ENCODE measurements at places on chromosomes 4 and X.

DNA sequence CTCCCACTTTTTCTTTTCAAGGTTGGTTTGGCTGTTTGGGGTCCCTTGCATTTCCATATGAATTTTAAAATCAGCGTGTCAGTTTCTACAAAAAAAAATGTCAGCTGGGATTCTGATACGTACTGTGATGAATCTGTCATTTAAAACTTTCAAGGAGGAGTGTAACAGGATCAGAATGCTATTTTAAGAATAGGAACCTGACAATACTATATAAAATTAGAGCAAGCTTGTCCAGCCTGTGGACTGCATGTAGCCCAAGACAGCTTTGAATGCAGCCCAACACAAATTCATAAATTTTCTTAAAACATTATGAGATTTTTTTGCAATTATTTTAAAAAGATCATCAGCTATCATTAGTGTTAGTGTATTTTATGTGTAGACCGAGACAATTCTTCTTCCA lies 56.5 kb downstream of the TMEM164 start:
- DNase-seq, result no peak

GRCh38 chr4:176641237-176641636 lies 151.5 kb downstream of the VEGFC start:
- no peak for DNase-seq

- DNase-seq, result no peak
Observed at GRCh38 chr4:159352609-159353008, 249.7 kb downstream of the RAPGEF2 start.

- DNase-seq, result no peak
Observed at GRCh38 chr4:155828628-155829027, 37.4 kb downstream of the ASIC5 start.

DNA sequence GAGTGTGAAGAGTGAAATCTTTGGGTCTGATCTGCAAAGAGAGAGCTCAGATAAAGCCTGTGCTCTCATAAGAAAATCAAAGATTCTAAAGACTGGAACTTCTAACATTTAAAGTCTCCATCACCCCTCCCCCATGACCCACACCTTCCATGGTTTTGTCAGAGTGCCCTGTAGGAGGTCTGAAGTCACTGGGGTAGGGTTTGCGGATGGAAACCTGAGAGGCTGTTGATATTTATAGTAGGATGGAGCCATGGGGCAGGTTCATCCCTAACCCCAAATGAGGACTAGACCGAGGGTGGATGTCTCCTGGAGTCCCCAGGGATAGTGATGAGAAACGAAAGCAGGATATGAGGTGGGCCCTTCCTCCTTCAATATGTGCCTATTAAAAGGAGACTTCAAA lies 28.4 kb upstream of the NLGN4X start:
- no peak for DNase-seq

GRCh38 chr4:157957905-157958304 lies 214.9 kb downstream of the GASK1B start:
- DNase-seq, result no peak

DNA sequence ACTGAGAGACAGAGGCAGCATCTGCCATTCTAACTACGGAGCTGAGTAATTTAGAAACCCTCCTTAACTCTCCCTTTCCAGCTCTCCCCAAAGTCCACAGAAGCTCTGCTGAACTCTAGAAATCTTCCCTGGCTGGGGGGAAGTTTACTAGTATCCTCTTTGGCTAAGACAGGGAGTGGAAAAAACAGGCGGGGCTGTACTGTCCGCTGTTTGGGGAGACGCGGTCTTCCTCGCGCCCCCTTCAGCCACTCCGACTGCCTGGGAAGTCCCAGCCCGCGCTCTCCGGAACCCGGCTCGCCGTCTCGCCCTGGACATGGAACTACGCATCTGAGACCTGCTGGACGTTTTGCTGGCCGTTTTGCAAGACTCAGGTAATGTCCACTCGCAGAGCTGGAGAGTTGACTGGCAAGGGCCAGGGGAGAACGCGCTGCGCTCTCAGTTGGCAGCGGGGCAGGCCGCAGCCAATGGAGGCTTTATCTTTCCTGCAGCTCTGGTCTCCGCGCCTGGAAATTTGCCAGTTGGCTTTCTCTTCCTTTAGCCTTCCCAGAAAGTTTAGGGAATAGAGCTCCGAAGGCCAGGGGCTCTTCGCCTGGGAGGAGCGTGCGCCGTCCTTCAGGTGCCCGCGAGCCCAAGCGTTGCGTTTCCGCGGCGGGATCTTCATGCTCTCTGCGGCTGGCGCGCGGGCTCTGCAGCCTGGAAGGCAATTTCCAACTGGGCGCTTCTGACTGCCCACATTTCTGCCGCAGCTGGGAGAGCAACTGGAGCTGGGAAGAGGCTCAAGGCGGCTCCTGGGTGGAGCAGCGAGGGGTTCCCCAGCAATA lies 892 bp downstream of the IL1RAPL2 start:
- DNase-seq, result no peak

DNA sequence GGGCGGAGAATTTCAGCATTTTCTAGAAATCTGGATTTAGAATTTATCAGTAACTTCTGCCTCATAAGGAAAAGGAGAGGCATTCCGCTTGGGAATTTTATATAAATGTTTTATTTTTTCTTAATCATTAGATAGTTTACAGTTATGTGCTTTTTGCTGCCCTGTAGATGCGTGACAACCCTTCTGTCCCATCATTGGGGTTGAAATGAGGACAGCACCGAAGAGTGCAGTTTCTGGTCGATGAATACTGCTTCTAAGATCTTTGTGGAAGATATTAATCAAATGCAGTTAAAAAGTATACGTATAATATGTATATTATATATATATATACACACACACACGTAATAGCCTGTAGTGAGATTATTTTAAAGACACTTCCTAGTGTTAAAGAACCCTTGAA lies 1.5 kb downstream of the RBPJ start:
- DNase-seq, result no peak

- no peak for DNase-seq
Observed at GRCh38 chr4:6658209-6658595, 17.7 kb downstream of the MRFAP1 start.

DNA sequence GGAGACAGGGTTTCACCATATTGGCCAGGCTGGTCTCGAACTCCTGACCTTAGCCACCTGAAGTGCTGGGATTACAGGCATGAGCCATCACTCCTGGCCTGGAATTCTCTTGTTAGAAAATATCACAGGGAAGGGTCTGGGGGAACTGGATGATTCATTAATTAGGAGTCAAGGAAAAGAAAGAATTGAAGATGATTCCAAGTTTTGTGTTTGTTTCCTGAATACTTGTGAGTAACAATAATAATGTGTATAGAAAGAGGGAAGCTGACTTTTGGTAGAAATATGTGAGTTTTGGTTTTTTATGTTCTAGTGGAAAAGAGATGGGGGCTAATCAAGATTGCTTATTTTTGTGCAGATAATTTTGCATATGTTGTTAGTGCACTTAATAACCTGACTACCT lies 77.3 kb upstream of the CLNK start:
- no peak for DNase-seq

- no peak for DNase-seq
Observed at GRCh38 chrX:17788439-17788838, 51.1 kb downstream of the SCML1 start.

DNA sequence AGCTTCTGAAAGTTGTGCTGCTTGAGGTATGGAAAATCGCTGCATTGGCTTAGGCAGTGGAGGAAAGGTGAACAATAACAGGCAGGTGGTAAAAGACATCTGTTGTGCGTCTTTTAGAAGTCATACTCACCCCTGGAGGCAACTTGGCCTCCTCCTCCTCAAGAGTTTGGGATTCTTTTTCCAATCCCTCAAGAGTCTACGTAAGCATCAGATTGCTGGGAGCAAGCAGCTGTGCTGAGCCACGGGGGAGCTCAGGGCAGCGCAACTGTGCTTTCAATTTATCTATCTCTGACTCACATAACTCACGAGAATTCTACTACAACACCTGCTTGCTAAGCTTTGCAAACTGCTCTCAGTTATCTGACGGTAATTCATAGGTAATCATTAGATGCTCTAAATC lies 6.4 kb upstream of the RBMX2 start:
- no peak for DNase-seq

Data from right cardiac atrium (tissue), 5 donors.